ENCODE measurements at places on chromosomes 3 and 15.
A peak's percentile ranks its signal among the peaks of the same experiment; 100 is the strongest.

- no peak for DNase-seq
These were observed 209.5 kb downstream of the MAGI1 start for GRCh38 chr3:65829228-65829627.

- DNase-seq = no peak
These were observed 642 bp downstream of the SCAP start for GRCh38 chr3:47475029-47475569.

- no peak for DNase-seq
These were observed 60.9 kb upstream of the TSC22D2 start for GRCh38 chr3:150346981-150347863.

- DNase-seq = no peak
These were observed 448.6 kb upstream of the CDIN1 start for GRCh38 chr15:36130641-36131310.

DNA sequence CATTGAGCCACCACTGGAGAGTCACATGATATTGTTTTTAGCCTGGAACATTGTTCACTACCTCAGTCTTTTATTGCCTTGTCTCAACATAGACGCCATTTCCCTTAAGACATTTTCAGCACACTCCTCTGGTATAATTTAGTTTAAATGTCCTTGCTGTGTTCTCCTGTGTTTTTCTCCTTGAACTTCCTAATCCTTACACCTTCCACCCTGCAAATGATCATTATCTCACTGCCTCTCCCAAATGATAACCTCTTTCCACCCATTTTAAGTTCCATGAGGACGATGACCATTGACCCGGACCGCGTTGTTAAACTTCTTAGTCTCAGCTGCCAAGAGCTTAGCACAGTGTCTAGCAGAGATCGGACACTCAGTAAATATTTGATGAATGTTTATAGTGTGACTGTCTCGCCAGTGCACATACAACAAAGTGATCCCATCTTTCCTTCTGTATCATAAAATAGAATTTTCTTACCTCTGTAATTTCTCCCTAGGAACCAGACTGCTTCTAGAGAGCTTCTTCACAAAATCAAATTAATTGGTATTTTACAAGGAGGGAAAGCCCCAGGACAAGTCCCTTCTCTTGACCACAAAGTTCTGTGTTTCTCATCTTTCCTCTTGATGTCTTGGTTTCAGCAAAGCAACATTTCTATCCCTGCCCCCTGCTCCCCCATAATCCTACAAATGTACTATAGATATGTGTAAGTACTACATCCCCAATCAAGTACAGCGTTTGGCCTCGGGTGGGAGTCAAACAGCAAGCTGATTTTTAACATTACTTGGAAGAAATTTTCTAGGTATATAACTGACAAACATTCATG, 429.6 kb downstream of the LPP start:
- DNase-seq = no peak

GRCh38 chr15:31215490-31216214, 111.0 kb upstream of the KLF13 start:
- no peak for DNase-seq

DNA sequence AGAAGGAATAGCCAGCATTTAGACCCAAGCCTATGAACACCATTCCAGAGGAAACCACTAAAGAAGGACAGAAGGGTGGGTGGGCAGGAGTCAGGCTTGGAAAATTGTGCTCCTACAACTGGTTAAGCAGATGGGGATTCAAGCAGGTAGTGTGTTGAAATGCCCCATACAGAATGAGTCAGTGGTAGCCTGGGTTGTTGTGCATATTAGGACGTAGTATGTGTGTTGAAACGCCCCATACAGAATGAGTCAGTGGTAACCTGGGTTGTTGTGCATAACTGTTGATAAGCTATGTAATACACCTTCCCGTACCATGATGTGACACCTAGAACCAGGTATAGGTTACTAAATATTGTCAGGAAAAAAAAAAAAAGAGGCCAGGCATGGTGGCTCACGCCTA, 34.0 kb downstream of the MINDY4B start:
- DNase-seq = no peak

DNA sequence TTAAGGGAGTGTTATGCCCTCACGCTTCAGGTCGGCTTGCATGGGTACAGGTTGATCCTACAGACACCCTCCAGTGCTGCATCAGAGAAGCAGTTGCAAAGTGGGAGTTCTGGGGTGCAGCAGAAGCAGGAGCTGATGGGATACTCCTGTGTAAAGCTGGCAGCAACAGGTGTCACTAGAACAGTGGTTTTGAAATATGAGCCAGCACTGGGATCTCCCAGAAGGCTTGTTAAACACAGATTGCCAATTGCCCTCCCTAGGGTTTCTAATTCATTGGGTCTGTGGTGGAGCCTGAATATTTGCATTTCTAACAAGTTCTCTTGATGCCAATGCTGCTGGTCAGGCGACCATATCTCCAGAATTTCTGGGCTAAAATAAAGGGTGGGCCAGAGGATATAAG, 350.4 kb downstream of the CLSTN2 start:
- DNase-seq = no peak

DNA sequence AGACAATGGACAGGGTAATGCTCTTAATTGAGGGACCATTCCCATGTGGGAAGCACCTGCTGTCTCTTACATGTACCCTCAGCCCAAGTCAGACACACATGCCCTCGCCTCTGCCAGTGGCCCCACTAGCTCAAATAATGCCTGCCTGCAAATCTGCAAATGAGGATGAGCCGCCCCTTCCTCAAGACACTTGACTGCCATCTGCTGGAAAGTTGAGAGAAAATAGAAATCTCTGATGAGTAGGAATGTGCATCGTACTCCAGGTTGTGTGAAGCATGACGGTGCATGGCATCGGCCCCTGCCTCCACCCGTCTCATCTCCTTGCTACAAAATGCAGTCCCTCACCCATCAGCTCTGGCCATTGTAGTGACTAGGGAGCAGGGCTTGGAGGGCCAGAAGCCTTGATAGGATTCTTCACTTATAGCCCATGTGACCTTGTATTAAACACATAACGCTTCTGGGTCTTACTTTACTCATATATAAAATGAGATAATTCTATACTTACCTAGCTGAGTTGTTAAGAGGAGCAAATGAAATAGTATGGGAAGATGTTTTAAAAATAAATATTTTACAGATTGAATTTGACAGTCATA, 6.3 kb upstream of the SCN5A start:
- peak; percentile 59 for DNase-seq

DNA sequence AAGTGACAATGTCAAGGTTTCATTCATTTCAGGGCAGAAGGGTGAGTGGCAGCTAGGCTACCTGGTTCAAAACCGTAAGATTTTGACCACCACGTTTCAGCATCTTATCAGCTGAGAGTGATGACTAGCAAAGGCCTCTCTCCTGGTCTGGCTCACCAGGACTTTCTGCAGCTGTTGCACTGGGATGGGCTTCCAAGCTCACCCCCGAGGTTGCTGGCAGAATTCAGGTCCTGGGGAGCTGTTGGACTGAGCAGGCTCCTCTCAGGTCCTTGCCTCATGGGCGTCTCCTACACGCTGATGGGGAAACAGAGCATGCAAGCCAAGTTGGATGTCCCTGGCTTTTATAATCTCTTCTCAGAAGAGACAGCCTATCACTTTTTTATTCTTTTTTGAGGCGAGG, 88.8 kb upstream of the RNU6-1 start:
- DNase-seq = no peak

DNA sequence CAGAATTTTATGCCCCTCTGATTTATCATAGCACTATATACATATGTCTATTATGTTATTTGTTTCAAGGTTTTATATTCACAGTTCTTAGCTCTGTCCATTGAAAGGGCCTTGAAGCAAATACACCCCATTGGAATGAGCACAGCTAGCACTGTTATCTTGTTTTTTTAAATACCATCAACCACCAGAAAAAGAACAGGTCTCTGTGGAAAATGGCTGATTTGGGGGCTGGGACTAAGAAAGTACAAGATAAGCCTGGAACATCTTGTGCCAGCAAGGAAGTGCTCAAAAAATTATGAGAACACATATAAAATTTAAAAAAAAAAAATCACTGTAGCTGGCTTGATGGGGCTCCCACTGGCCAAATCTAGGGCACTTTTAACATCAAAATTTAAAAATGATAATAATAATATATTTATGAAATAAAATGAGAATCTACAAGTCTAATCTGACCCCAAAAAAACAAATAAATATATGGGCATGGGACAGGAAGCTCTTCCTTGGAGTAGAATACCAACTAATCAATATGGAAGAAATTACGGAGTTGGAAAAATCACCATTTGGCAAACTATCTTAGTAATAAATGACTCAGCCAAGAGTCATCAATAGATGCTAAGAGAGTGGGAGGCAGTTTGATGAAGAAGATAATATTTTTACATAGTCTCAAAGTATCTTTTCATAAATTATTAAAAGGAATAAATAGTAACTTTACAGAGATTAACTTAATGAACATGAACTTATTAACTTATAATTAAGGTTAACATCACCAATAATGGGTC, 20.5 kb downstream of the IFT80 start:
- DNase-seq = no peak

- DNase-seq = no peak
These were observed 123.5 kb downstream of the UNC13C start for GRCh38 chr15:54101664-54102270.

GRCh38 chr15:25774871-25775270, 88.3 kb downstream of the ATP10A start:
- DNase-seq = no peak

- DNase-seq = no peak
These were observed 518.1 kb downstream of the ROBO1 start for GRCh38 chr3:79249701-79250100.

DNA sequence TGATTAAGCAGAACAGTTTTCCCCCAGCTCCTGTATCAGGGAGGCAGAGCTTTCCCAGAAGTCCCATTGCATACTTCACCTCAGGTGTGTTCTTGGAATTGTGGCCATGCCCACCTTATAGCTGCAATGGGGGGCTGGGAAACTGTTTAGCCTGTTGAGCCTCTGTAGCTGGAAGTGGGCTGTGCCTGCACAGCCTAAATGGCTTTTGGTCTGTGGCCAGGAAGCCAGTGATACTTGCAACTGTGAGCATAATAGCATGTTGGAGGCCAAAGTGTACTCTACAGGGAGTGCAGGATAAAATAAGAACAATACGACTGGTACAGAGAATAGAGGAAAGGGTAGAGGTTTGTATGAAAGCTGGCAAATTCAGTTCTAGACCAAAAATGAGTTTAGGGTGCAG, 248.5 kb downstream of the PTPRG start:
- DNase-seq = no peak

DNA sequence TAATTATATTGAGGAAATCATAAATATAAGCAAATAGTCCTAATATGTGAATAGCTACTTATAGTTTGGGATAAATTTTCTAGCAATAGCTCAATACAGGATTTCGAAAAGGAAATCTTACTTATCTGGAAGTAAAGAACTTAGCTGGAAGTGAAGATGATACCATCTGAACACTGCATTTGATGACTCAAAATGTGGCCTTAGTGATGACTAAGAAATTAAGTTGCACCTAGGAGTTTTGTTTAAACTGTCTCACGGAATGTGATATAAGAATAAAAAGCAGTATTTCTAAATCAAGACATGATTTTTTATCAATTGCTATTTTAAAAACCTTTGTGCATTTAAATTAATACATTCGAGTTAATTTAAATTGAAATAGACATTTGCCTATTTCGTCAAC, 91.2 kb downstream of the EOMES start:
- no peak for DNase-seq

DNA sequence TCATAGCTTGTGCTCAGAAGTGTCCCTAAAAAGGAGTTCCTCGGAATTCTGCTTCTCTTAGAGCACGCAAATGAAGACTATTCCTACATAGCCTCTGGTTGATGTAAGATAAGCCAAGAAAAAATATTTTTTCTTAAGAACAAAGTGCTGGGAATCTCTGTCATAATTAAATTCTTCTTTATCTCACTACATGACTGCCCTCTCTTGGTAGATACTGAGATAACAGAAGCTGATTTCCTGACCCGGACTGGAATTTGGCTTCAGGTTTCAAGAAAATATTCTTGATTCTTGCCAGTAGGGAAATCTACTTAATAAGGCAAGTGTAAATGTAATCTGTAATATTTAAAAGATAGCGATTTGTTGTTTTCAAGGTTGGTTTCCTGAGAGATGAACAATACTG, 31.3 kb upstream of the SETMAR start:
- DNase-seq = peak; percentile 57

GRCh38 chr3:100912571-100912970, 80.7 kb downstream of the ABI3BP start:
- DNase-seq = no peak

DNA sequence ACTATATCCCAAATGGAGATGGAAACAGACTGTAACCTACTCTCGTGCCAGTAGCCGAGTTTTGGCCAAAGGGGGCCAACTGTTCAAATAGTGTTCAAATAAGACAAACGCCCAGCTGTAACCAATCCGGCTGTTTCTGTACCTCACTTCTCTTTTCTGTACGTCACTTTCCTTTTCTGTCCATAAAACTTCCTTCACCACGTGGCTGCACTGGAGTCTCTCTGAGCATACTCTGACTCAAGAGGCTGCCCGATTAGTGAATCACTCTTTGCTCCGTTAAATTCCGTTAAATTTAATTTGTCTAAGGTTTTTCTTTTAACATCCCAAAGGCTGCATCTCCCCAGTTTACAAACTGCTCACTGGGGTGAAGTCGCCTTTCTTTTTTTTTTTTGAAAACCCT, 219.2 kb upstream of the P2RY1 start:
- no peak for DNase-seq

DNA sequence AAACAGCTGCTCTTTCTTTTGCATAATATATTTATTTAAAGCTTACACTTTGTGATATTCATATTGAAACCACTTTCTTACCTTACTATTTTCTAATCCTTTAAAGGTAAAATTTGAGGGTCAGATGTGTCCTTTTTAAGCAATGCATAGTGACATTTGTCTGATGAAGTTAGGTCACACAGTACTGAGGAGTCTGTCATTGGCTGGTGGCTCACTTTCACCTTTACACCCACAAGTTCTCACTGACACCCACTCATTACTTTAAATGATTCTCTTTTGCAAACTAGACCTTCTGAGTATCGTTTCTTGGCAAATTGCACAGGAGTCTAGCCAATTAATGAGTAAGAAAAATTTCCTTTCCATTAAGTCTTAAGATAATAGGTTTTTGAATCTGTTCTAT, 758.3 kb upstream of the ARPP21 start:
- no peak for DNase-seq

DNA sequence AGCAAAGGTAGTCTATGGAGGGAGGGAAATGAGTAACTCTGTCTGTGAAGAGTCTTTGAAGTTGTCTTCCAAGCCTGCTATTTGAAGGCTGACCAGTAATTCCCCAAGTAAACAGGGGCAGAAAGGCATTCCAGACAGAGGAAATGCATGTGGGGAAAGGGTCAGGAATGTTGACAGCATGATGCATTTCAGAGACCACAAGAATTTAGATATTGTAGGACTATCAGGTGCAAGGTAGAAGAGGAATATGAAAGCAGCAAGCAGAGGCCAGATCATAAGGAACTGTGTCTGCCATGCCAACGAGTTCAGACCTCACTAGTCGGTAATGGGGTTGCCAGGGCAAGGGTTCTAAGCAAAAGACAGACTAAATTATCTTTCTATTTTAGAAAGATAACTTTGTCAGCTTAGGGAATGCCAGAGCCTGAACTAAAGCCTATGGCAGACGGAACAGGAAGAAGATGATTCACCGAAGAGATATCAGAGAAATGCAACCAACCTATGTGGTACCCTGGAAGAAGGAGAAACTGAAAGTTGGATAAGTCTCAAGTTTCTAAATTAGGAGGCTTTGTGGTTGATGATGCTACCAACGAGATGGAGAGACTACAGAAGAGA, 327.0 kb upstream of the RORA start:
- DNase-seq = no peak
